ENCODE measurements at places on chromosomes 12 and 14.

GRCh38 chr12:115758183-115758582 is 519.3 kb downstream of the MED13L start:
- no peak for DNase-seq

GRCh38 chr14:81187832-81188522 is 32.8 kb downstream of the GTF2A1 start:
- DNase-seq = no peak

DNA sequence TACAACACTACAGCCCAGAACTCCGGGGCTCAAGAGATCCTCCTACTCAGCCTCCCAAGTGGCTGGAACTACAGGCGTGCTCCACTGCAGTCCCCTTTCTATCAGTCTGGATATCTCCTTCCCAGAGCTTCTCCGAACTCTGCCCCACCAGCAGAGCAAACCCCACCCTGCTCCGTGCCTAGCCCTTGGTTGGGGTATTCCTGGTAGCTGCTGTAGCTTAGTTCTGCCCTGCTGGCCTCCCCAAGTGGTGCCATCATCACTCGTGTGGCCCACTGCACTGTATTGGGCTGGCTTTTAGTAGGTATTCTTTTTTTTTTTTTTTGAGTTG is 9.5 kb downstream of the HSP90AA1 start:
- no peak for DNase-seq

- no peak for DNase-seq
Observed at GRCh38 chr14:75827331-75827730, 154.5 kb downstream of the TGFB3 start.

GRCh38 chr14:73833530-73834260 is 17.9 kb upstream of the PTGR2 start:
- DNase-seq = peak; percentile 61

GRCh38 chr12:46267825-46268582 is 839 bp downstream of the SLC38A1 start:
- peak; percentile 82 for DNase-seq

DNA sequence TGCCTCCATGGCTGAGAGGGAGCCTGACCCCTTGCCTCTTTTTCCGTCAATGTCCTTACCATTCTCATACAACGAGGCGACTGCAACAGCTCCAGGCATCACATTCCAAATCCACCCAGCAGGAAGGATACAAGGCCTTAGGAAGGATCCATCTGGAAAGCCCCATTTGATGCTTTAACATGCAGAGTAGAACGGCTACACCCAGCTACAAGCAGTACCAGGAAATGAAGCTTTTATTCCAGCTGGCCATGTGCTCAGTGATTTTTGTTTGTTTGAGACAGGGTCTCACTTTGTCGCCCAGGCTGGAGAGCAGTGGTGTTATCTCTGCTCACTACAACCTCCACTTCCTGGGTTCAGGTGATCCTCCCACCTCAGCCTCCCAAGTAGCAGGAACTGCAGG is 124.8 kb downstream of the TMEM132D start:
- DNase-seq = no peak

DNA sequence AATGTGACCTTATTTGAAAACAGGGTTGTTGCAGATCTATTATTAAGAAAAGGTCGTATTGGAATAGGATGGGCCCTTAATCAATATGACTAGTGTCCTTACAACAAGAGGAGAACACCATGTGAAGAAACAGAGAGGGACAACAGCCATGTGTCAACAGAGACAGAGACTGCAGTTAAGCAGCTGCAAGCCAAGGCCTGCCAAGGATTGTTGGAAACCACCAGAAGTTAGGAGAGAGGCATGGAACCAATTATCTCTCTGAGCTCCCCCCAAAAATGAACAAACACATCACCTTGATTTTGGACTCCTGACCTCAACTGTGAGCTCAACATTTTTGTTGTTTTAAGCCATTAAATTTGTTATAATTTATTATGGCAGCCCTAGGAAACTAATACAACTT is 214.6 kb upstream of the PRKD1 start:
- no peak for DNase-seq

GRCh38 chr14:104072586-104072985 is 12.9 kb upstream of the ASPG start:
- no peak for DNase-seq

- peak; percentile 37 for DNase-seq
Observed at GRCh38 chr12:133057446-133057845, 20.1 kb downstream of the ZNF84 start.

GRCh38 chr14:84610086-84610485 is 919.9 kb upstream of the FLRT2 start:
- DNase-seq = peak; percentile 21

DNA sequence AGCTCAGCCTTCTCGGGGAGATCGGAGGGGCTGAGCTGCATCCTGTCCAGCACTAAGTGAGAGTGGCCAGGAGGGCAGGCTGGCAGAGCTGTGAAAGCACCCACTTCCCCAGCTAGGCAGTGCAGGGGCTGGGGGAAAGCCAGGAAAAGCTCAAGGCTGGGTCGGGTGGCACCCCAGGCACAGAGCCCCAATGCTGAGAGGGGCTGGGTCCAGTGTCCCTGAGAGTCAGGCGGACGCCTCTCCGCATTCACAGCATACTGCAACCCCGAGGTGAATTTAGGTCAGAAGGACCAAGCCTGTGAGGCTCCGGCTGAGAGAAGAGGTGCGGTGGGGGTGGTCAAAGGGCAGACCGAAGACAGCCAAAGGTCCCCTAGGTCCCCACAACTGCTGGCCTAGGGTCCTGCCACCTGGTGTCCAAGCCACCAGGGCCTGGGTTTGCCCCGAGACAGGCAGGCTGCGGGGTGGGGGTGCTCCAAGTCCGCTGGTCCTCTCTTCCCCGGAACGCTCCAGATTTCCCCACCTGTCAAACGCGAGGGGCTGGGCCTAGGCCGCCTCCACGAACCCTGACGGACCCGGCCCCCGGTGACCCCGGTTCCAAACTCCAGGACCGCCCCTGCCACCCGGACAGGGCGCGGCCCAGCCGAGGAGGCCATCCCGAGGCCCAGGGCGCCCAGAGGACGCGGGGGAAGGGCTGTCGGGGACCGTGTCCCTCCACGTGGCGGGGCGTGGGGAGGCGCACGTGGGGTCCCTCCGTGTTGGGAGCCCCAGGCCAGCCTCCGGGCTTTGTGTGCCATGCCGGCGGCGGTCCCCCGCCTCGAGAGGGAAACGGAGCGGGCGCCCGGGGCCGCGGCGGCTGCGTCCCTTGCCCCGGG is 527 bp downstream of the CAMKK2 start:
- DNase-seq = peak; percentile 59

DNA sequence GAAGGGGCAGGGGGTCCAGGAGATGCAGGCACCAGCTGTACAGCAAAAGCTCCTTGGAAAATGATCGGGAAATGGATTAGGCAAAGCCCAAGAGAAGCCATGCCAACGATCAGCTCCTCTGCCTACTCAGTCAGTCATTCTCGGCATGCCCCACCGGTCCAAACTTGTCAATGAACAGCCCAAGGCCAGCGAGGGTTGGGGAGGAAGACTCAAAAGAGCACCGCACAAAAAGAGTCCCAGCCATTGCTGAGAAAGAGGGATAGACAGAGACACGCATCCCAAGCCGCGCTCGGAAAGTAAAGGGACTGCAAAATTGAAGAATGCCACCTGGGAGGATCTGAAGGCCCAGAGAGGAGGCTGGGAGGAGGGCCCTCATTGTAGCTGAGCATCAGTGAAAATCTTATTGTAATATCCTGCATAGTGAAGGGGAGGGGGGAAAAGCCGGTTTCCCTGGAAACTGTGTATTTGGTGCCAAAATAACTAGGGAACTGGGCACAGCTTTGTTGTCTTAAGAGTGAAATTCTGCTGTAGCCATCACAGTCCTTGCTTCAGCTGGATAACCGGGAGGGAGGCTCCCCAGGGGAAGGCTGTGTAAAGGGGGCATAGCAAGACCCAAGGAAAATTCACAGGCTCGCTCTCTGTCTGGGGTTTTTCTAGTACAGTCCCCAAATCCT is 4.7 kb downstream of the KDM2B start:
- DNase-seq = peak; percentile 48

GRCh38 chr14:77607741-77608302 is 8.6 kb downstream of the SPTLC2 start:
- DNase-seq = no peak

DNA sequence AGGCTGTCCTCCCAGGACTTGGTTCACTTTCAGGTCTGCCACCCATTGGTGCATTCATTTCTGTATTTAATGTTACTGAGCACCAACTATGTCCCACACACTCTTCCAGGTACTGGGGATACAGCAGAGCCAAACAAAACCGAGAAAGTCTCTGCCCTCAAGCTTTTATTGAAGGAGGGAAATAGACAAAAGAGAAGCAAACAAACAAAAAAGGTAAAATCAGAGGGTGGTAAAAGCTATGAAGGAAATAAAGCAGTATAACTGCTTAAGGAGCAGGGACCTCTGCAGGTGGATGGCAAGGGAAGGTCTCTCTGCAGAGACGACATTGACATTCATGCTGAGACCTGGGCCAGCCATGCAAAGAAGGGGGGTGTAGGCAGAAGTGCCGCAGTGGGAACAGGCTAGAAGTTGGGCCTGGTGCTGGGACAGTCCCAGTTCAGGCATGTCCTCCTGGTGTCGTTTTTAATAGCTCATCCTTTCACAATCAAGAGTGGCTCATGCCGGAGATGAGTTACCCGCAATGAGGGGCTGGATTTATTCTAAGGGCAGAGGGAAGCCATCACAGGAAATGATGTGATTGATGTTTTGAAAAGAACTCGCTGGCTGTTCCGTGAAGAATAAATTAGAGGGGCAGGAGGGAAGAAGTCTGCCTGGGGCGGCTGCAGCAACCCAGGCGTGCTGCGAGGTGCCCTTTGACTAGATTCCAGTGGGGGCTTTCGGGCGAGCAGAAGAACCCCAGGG is 72.8 kb downstream of the IRF2BPL start:
- DNase-seq = peak; percentile 87

GRCh38 chr14:101031186-101031585 is 127.7 kb upstream of the RTL1 start:
- DNase-seq = no peak

DNA sequence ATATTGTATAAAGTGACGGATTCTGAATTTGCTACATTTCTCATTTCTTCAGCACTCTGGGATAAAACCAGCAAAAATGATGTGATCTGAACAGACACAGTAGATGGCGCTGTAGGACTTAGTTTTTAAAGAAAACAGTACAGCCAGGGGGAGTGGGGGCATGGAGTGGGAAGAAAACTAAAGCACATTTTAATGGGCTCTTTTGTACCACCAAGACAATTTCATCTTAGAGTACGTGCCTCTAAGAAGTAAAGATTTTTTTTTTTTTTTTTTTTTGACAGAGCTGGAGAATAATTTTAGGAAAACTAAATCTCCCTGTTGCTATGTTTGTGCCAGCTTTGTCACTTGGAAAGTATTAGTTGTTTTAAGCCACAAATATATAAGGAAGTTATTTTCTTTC is 124.4 kb downstream of the RAD51B start:
- DNase-seq = peak; percentile 97

GRCh38 chr12:40198601-40199000 is 26.2 kb upstream of the LRRK2 start:
- no peak for DNase-seq

GRCh38 chr14:66378712-66379505 is 107.3 kb upstream of the CCDC196 start:
- no peak for DNase-seq

DNA sequence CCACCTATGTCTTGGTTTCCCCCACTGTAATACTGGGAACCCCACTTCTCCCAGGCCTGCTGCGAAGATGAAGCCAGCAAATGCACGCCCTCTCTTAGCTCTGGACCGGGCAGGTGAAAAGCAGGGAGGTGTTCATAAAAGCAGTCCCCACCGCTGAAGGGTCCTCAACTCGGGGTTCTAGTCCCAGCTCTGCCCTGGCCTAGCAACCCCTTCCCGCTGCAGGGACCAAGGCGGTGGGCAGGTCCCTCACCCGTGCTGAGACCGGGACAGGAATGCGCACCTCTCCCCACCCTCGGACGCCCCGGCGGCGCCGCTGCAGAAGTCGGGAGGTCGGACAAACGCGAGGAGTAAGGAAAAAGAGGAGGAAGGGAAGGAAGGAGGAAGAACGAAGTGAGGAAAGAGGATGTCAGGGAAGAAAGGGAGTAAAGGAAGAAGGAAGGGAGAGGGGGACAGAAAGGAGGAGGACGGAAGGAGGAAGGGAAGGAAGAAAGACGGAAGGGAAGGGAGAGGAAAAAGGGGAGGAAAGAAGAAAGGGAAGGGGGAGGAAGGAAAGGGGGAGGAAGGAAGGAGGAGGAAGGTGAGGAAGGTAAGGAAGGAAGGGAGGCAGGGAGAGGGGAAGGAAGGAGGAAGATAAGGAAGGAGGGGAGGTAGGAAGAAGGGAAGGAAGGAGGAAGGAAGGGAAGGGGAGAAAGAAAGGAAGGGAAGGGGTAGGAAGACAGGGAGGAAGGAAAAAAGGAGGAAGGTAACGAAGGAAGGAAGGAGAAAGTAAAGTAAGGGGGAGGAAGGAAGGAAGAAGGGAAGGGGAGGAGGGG is 701 bp downstream of the SPRING1 start:
- peak; percentile 33 for DNase-seq

- no peak for DNase-seq
Observed at GRCh38 chr12:30088259-30088995, 304.7 kb upstream of the TMTC1 start.

GRCh38 chr14:66143387-66144112 is 342.6 kb upstream of the CCDC196 start:
- no peak for DNase-seq

DNA sequence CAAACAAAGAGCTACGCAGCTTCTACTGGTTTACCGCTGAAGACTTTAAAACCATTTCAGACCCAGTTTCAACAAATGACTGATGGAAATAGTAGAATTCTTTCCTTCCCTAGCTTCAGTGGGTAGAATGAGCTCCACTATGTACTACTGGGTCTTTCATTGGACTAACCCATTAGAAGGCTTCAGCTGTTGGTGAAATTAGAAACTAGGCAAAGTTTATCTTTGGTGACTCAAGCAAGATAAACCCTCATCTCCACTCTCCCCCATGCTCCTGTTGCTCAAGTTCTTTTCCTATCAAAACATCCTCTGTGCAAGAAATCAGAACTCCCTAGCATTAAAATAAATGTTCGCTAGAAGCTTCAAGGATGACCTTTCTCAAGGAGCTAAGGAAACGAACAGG is 159.2 kb downstream of the PAWR start:
- DNase-seq = no peak

DNA sequence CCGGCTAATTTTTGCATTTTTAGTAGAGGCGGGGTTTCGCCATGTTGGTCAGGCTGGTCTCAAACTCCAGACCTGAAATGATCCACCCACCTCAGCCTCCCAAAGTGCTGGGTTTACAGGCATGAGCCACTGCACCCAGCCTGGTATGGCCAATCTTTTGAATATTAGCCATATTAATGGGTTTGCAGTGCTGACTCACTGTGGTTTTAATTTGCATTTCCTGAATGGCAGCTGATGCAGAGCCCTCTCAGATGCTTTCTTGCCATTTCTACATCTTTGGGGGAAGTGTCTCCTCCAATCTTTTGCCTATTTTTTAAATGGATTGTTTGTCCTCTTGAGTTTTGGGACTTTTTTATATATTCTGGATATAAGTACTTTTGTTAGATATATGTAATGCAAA is 55.5 kb upstream of the NPAS3 start:
- no peak for DNase-seq

- no peak for DNase-seq
Observed at GRCh38 chr12:75599061-75599460, 87.7 kb upstream of the KRR1 start.

Measured in eye (tissue), 1 donor.